ENCODE measurements at places on chromosomes 6 and 20.
A peak's percentile ranks its signal among the peaks of the same experiment; 100 is the strongest.

DNA sequence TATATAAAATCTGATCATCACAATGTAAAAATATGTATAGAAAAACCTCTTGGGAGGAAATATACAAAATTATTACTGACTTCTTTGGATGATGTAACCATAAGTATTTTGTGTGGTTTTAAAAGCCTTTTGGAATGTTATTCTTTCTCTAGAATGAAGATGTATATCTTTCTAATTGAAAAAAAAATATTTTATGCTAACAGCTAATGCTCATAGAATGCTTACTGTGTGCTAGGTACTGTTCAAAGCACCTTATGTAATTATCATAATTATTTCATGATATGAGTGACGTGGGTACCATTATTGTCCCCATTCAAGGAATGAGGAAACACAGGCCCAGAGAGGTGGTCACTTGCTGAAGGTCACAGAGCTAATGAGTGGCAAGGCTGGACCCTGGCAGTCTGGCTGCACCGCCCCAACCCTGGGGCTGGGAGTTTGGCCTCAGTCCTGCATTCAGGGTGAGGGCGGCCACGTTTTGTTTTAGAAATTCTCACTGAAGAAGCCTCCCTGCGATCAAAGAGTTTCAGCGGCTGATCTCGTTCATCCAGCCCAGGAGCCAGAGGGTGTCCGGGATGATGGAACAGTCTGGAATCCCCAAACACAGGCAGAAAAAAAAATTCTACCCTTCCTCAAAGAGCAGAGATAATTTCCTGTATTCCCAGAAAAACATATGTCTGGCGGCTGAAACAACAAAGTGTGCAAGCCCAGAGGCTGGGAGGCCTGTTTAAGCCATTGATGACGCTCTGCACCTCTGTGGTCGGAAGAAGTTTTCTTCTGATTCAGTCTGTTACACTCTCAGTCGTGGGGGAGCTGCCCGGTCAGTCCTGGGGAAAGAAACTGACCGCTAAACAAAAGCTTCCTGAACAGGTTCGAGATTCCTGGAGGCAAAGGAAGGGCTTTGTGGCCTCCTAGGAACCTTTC lies 37.3 kb downstream of the TFEB start:
- DNase-seq: peak; percentile 43

DNA sequence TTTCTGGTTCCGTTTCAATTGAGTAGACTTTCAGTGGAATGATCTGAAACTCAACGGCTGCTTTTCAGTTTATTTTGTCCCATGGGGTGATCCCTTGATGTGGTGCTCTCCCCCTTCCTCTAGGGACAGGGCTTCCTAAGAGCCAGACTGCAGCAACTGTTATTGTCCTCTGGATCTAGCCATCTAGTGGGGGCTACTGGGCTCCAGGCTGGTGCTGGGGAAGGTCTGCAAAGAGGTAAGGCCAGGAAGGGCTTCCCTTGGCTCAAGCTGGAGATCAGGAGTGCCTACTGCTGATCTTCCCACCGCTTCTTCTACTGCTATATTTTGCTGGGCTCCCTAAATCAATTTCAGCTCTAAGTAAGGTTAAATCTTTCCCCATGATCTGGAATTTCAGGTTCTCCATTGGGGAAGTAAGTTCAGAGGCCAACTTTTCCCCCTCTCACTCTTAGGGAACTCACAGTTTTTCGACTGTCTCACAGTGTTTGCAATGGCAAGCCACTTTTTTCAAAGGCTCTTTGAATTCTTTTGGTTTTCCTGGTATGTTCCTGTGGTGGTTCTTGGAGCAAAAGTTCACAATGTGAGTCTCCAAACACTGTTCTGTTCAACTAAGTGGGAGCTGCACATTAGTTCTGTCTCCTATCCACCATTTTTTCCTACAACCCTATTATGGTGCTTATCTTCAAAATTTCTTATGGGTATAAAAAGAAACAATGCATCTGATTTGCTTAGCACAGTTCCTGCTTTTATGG lies 286.2 kb upstream of the EXOC2 start:
- no peak for DNase-seq

GRCh38 chr6:29442719-29443118 lies 3.6 kb downstream of the OR10C1 start:
- no peak for DNase-seq

DNA sequence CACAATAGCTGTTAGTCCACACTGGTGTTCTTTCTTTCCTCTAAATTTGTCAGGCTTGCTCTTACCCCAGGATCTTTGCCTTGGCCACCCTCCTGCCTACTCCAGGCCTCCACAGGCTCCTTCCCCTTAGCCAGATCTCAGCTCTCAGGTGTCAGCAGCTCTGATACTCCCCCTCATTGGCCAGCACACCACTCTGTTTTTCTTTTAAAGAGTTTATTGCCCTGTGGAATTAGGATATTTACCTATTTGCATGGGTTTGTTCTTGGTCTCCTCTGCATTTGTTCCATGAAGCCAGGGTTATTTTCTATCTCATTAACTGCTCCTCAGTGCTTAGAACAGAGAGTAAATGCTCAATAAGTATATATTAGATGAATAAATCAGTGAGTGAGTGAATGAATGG lies 36.8 kb downstream of the GCNT2 start:
- DNase-seq: no peak

GRCh38 chr6:142947714-142948480 lies 2.9 kb upstream of the HIVEP2 start:
- DNase-seq: peak; percentile 83

DNA sequence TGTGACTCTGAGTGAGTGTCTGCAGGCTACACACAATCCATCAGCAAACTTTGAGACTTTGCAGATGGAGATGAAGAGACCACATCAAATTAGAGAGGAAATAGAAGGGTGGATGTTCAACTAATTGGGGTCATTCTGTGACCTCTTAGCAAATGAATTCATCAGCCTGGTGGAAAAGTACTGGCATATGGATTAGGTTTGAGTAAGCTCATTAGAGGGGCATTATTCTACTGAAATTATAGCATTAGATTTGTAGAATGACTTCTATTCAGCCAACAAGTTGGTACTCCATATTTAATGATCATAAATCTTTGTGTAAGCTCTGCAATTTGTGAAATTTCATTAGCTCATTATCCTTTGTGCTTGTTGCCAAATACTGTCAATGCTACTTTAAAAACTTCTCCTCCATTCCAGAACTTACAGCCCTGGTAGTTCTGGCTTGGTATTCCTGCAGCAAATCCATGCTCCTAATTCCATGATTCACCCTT lies 63.8 kb downstream of the ADTRP start:
- DNase-seq: no peak

- no peak for DNase-seq
Measured at GRCh38 chr6:137698636-137699030, 168.4 kb upstream of the TNFAIP3 start.

GRCh38 chr6:31547727-31548543 lies 527 bp downstream of the NFKBIL1 start:
- no peak for DNase-seq

Data from GM12865 (cell line).